ENCODE measurements at places on chromosomes 2 and 18.

DNA sequence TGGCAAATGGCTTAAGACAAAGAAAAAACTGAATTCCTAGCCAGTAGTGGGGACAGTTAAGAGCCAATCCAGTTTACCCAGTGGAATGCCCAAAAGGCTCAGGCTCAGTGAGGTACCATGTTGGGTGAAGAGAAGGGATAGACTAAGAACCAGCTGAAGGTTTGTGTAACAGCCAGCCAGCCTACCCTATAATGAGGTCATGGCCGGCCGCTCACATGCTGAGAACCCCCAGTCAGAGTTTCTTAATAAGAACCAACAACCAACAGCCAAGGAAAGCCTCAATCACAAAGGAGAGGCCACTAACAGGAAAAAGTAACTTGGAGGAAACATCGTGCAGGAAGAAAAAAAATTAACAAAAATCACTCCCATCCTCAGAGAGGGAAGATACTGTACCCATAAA lies 25.4 kb upstream of the DUSP2 start:
- no peak for DNase-seq

DNA sequence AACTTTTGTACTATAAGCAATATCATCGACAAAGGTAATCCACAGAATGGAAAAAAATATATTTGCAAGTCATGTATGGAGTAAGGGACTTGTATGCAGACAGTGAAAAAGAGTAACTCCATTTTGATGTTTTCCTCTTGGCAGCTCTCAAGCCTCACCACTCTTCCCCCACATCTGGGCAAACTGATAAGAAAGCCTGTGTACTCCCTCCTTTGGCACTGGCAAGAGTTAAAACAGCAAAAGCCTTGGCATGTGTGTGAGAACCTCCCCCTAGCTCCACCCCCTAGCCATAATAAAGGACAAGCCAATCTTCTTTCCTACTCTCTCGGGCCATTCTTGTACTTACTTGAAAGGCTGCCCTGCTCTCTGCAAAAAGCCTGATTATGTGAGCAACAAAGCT lies 335.2 kb downstream of the LRATD1 start:
- DNase-seq = no peak

- DNase-seq = no peak
Measured at GRCh38 chr2:72576861-72577260, 249.0 kb downstream of the EXOC6B start.

DNA sequence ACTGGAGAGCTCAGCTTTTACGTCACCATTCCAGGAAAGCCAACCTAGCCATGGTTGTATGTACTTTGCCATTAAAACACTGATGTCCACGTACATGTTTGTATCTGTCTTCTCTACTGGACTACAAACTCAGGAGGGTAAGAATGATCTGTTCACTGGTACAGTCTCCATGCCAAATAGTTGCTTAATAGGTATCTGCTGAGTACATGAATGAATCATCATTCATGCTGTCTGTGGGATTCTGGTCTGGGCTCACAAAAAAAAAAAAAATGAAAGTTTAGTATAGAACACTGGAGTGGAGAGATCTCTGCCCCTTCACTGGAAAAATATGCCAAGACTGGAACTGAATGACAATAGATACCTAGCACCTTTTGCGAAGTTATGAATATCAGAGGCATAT lies 102.6 kb upstream of the ITGA4 start:
- no peak for DNase-seq

DNA sequence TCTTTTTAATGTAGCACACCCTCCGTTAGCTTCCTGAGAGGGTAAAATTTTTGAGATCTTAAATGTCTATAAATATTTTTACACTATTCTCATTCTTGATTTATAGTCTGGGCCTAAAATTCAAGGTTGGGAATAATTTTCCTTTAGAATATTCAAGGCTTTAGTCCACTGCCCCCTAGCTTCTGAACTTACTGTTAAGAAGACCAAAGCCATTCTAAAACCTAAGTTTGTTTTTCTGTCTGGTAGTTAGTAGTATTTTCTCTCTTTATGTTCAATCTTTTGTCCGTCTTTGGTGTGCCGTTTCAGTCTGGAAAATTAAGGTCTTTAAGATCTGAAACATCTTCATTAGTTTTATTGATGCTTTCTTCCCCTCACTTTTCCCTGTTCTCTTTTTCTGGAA lies 14.5 kb downstream of the OSBPL6 start:
- DNase-seq = no peak

- no peak for DNase-seq
Measured at GRCh38 chr2:239669181-239669898, 268.5 kb upstream of the HDAC4 start.

- peak; percentile 35 for DNase-seq
Measured at GRCh38 chr2:53786352-53786704, 425 bp downstream of the ASB3 start.

- no peak for DNase-seq
Measured at GRCh38 chr2:42268528-42269151, 92.4 kb downstream of the COX7A2L start.

DNA sequence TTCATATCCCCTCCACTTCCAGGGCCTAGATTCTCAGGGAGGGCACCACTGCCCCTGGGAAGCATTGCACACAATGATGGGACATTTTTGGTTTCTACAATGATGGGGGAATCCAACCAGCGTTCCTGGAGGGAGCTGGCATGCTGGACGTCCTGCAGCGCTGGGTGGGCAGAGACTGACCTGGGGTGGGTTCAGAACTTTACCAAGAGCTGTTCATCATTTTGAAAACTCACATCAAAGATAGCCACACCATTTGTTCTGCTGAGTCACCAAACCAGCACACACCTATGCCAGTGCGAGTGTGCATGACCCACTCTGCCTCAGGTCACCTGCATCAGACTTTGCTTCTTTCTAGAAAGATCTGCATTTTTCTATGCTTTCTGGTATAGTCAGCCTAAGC lies 14.1 kb upstream of the ARMC9 start:
- no peak for DNase-seq

- DNase-seq = no peak
Measured at GRCh38 chr18:9627642-9628041, 13.3 kb upstream of the PPP4R1 start.

GRCh38 chr2:108911807-108912628 lies 77.0 kb downstream of the EDAR start:
- DNase-seq = no peak

DNA sequence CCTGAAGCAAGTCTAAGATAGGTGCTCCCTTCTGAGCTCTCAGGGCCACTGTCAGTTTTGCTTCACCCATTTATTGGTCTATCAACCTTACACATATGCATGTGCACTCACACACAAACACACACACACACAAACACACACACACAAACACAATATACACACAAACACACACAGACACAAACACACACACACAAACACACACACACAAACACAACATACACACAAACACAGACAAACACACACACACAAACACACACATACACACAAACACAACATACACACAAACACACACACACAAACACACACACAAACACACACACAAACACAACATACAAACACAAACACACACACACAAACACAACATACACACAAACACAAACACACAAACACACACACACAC lies 181.6 kb upstream of the KLHL29 start:
- no peak for DNase-seq
